ENCODE measurements at places on chromosomes 4 and X.

GRCh38 chr4:35734381-35735098 is 509.8 kb downstream of the ARAP2 start:
- no peak for DNase-seq

- DNase-seq = no peak
These were observed 51.3 kb upstream of the NFKB1 start for GRCh38 chr4:102449751-102450352.

DNA sequence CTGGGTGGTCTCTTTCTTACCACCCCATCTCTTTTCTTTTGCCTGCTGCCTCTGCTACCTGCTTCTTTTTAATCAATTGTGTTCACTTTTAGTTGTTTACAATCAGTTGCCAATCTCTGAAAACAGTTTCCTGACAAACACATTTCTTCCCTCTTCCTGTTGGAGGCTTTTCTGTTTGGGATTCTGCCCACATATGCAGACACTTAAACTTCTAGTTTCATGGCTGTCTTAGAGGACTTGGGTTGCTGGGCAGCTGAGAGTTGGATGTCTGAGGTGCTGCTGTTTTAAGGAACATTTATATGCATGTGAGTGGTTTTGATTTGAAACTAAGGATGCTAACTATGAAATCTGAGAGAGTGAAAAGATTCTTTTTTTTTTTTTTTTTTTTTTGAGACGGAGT is 112.3 kb upstream of the LIMCH1 start:
- DNase-seq = no peak

- DNase-seq = no peak
These were observed 55.1 kb downstream of the F9 start for GRCh38 chrX:139585613-139586012.

DNA sequence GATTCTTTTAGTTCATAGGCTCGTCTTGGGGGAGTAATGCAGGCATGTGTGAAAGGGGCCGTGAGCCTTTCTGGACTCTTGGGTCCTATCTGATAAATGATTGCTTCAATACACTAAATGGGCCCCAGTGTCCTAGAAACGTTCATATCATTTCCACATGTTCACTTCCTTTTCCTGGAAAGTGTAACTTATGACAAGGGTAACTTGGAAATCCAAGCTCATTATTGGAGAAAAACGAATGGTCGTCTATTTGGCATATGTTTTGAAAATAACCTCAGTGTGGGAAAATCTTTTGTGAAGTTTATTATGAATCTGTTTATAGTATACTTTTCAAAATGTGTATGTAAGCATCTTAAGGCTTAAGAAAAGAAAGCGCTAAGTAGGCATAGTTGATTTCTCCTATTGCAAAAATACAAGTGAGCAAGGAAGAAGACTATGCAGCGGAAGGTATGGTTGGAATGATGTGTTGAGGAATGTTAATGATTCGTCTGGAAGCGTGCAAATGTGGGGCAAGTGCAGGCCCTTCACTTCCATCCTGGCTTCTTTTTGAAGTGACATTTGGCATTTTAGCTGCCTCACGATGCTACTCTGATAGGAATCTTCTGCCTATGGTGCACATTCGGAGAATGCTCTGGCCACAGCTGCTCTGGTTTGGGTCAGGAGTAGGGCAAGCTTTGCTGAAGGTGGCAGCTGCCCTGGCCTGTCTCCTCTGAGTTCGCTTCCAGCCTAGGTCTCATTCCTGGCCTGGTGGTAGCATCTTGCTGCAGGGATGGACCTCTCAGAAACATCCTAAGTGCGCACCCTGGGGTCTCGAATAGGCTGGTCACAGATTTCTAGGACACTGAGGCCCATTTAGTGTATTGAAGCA is 49.5 kb upstream of the STOX2 start:
- DNase-seq = no peak

DNA sequence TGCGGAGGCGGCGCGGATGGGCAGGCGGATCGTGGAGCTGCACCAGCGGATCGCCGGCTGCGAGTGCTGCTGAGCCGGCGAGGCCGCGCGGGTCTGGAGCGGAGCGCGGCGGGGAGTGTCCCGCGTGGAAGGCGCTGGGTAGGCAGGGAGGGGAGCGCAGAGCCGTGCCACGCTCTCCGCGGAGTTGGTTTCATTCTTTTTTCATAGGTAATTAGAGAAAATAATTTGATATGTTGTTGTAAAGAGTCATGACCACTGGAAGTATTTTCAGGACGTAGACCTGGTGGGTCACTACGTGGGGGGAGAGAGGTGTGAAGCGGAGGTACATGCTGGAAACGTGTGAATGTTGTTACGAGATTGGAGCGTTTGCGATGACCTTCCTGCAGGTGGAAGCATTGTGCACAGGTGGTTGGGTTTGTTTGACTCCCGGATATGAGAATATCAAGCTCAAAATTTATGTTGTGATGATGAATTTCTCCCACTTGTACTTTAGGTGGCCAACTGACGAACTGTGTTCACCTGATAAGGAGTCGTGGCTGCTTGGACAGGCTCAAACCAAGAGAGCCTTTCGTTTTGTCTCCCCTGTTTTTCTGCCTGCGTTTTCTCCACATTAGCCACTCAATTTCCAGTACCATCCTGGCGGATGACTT is 19.1 kb upstream of the S100P start:
- DNase-seq = no peak

GRCh38 chrX:68942104-68942503 is 113.3 kb downstream of the EFNB1 start:
- DNase-seq = no peak

DNA sequence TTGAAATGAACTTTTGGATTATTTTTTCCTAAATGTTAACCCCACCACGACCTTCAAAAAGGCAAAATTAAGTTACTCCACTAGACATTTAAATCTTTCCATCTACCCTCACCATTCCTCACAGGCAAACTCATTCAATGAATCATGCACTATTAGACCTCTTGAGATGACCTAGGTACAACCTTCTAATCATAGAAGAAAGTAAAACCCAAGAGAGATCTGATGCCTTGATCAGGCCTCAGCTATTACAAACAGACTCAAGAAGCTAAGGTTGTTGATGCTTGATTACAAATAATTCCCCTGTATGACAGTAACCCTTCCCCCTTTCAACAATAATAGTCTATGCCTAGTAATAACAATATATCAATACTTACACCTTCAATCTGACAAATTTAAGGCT is 18.9 kb downstream of the TAPT1 start:
- no peak for DNase-seq

DNA sequence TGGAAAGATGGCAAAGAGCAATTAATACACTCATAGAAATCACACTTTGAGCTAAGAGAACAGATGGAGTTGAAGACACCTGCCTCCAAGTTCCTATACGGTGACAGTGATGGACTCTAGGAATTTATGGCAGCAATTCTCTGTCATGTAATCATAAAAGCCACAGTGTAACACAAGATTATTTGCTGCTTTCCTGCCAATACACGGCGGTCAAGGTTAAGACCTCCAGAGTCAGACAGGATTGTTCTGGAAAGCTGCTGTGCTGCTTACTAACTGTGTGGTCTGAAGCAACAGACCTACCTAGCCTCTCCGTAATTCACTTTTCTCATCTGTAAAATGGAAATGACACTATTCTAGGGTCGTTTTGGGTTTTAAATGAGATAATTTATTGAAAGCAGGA is 14.6 kb upstream of the KIT start:
- no peak for DNase-seq

DNA sequence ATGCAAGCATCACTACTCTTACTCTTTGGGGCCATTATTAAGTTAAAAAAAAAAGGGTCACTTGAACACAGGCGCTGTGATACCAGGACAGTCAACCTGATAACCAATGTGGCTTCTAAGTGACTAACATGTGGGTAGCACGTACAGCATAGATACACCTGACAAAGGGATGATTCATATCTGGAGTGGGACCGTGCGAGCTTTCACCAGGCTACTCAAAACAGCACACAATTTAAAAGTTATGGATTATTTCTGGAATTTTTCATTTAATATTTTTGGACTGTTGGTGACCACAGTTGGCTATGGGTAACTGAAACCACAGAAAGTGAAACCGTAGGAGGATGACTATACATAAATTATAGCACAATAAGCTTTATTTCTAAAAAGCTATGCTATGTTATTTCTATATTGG is 113.8 kb upstream of the STIM2 start:
- no peak for DNase-seq

GRCh38 chr4:52795533-52795932 is 44.3 kb upstream of the ERVMER34-1 start:
- no peak for DNase-seq

DNA sequence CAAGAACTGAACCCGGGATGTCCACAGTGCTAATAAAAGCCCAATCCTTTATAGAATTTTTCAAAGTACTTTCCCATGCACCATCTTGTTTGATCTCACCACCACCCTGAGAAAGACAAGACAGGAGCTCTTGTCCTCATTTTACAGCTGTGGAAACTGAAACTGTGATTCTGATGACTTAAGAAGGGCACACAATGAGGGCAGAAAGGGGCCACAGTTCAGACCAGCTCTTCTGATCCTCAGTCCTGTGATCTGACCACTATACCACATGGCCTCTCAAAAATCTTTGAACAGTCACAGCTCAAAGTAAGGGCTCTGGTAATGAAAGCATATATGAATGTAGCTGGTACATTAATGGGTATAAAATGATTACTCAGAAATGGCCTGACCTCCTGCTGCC is 127.3 kb upstream of the CPEB2 start:
- no peak for DNase-seq

DNA sequence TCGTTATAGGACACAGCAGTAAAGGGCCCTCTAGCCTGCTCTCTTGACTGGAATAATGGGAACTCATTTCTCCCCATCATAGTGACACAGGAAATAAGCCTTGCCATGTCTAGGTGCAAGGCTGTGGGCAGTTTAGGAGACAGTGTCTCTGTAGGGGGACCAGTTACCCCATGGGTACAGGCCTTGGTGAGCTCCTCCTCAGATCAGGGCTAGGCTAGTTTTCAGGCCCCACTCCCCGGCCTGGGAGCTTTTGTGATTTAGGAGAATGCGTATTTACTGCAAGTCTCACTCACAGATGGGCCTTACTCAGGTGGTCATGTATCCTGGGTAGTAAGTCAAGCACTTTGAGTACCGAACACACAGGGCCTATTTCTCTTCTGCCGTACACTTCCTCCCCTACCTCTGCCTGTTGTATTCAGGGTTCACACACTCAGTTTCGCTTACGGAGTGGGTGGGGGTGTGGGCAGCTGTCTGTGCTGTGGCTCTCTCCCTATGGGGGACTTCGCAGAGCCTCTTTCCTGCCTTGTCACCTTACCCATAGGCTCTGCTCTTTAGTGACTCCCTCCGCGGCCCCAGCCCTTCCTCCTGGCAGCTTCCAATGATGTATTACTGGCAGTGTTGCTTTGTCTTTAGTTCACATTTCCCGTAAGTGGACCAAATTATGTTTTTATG is 34.2 kb downstream of the FAM193A start:
- DNase-seq = no peak

DNA sequence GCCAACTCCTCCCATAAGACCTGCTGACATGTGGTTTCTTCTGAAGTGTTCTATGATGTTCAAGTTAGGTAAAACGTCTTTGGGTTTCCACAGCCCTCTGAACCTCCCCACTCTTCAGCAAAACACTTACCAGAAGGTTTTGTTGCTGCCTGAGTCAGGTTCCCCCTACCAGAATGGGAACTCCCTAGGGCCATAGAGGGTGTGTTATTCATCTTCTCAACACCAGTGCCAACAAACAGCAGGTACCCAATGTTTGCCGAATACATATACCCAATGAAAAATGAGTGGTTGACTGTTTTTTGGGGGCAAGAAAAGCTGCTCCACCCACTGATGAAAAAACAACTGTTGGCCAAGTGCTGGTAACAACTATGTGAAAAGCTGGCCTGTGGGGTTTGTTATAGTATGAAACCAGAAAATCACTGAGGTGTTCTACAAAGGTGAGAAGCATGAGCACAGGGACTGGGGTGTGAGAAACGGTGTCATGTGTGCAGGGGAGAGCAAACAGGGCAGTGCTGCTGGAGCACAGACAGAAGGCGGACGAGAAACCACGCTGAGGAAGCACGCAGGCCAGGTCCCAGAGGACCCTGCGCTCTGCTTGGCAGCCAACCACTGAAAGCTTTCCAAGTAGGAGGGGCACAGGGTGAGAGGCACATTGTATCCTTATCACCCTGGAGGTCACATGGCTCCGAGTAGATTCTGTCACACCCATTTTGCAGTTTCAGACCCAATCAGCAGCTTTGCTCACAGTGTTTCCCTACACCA is 28.8 kb downstream of the ATP8A1 start:
- no peak for DNase-seq

DNA sequence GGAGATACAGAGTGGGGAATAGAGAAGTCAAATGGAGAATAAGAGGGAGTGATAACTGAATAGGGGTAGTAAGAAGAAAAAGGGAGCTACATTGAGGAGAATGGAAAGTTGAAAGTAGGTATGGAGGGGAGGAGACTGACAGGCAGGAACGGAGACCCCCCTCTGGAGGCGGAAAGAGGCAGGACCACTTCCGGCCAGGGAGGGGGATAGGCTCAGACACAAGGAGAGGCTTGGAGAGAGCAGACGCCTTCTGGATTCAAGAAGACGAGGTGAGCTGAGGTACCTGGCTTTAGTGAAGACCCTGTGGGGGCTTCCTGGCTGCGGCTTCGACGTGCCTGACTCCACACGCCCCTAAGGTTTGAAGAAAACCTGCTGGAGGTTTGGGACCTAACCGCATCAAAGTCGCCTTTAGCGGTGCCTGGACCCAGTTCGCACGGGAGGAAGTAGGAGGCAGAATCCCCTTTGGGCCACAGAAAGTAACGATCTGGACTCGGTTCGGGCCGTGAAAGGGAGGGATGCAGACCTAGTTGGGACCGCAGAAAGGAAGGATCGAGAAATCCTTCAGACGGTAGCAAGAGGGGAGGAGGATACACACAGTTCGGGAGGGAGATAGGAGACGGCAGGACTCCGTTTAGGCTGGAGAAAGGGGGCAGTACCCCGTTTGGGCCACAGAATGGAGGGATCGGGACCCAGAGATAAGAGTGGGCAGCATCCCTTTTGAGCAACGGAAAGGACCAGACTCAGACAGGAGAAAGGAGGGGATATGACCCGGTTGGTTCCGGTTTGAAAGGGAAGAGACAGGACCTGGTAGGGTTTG is at the start of gene TRO:
Gene TRO (plus strand): TSS at position 215 of the 817 bp plus-strand sequence. CDS start 1,423 bp downstream, outside the sequence.
- DNase-seq = no peak

DNA sequence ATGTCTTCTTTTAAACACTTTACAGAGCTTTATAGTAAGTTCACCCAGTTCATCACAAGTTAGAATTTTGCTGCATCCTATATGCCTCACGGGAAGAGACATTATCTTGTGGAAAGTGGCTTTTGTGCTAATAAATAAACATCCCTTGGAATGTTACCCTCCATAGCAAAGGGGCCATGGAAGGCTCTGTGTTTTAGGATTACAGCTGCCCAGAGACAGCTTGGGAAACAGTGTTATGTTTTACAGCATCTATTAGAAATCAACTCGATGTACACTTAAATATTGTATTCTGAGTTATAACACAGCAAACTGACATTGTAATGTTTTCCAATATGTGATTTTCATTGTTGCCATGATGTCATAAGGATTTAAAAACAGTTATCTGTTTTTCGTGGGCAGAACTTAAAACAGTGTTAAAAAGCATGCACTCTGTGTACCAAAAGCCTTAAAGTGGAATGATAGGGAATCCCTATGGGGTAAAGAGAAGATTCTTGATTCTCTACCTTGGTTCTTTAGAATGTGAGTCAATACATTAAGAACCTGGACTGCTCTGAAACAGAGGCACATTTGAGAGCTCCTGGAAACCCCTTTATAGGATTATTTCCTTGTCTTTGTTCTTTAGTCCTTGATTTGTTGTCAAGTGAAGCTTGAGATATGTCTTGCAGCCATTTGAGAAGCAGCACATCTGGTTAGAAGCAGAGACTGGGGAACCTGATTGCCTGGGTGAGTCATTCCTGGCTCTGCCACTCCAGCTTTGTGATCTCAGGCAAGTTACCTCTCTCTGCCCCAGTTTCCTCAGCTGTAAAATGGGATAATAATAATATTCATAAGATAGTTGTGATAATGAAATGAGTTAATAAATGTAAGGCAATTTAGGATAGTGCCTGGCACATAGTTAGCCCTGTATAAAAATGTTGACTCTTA is 41.6 kb downstream of the ARHGAP10 start:
- DNase-seq = no peak

Measured in left lung (tissue), 14 donors.